CD4-positive, alpha-beta T cell treated with Interleukin-12 subunit alpha and Interleukin-12 subunit beta, for 1 hour (primary cell): ENCODE measurements at places on chromosomes 13 and 19.

- DNase-seq: no peak
These were observed 30.8 kb upstream of the ZNRF4 start for GRCh38 chr19:5424192-5424973.

- DNase-seq: no peak
These were observed 77.7 kb downstream of the LRRC63 start for GRCh38 chr13:46289260-46289955.

DNA sequence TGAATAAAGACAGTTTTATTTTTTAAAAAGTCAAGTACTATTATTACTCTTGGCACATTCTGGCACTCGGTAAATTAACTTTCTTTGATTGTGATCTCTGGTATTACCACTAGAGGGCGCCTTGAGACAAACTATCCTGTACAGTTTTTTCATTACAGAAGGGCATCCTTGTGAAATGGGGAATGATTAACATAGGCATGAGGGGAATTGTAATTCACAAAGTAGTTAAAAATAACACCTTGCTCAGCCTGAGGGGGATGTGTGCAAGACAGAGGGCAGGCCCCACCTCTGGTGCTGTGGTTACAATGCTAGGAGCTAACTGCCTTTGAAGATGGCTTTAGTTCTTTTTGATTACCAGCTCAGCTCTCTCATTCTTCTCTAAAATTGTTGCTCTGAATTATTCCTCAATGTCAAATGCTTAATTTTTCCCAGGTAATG lies 24.2 kb upstream of the C1QTNF9B start:
- peak; percentile 48 for DNase-seq

DNA sequence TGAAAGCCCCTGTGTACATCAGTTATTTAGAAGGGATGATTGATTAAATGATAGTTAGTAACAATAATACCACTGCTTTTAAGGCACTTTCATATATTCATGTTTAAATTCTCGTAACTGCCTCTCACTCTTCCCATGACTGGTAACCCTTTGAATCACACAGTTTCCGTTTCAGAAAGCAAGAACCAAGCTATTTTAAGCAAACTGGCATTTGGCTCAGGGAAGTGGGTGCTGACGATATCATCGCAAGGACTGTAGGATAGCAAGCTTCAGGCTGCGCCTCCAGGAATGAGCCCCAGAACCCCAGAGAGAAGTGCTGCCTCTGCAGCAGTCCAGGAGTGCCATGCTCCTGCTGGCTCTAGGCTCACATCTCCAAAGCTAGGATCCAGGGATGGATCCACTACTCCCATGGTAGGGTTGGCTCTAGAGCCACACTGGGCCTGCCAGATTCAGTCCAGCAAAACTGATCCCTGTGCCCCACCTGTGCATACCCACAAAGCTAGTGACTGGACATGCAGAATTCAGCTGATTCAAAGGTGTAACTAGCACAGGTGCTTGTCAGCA lies 313.5 kb downstream of the SLC7A1 start:
- DNase-seq: no peak

DNA sequence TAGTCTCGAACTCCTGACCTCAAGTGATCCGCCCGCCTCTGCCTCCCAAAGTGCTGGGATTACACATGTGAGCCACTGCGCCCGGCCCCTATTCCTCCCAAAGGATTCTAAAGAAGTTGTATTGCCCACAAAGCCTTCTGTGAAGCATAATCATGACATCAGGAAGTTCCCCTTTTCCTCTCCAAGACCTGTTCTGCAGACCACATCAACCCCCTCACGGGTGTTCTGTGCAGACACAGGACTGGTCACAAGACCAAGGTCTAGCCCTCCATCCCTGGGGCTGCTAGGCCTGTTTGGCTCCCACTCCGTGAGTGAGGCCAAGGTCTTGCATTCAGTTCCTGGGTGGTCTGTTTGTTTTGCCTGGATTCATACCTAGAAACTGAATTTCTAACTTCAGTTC lies 178.1 kb downstream of the FLT1 start:
- no peak for DNase-seq

- DNase-seq: peak; percentile 95
These were observed 11.7 kb upstream of the ADGRE5 start for GRCh38 chr19:14369399-14370168.

- no peak for DNase-seq
These were observed 13.0 kb downstream of the CIC start for GRCh38 chr19:42281827-42282762.

- DNase-seq: no peak
These were observed 4.2 kb downstream of the DMPK start for GRCh38 chr19:45778010-45778661.

GRCh38 chr13:90531744-90532143 lies 815.7 kb upstream of the MIR17HG start:
- DNase-seq: no peak

DNA sequence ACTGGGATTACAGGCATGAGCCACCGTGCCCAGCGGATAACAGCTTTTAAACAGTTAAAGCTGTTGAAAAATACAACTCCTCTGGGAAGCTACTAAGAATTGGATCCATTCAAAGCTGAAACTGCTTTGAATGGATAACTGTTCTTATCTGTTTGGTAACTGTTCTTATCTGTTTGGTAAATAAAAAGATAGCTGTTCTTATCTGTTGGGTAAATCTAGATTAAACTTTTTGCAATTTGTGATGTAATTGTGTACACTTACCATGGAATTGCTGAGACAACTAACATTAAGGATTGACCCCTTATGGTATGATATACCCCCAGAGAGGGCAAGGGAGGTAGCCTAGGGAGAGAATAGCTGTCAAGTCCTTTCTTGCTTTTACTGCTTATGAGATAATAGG lies 27.9 kb upstream of the SPART start:
- no peak for DNase-seq

- no peak for DNase-seq
These were observed 66.9 kb downstream of the TSHZ3 start for GRCh38 chr19:31282346-31282745.

- DNase-seq: peak; percentile 61
These were observed 11.7 kb downstream of the CYTH2 start for GRCh38 chr19:48480558-48481500.

GRCh38 chr19:8306235-8307054 lies 1.7 kb downstream of the CD320 start:
- no peak for DNase-seq

DNA sequence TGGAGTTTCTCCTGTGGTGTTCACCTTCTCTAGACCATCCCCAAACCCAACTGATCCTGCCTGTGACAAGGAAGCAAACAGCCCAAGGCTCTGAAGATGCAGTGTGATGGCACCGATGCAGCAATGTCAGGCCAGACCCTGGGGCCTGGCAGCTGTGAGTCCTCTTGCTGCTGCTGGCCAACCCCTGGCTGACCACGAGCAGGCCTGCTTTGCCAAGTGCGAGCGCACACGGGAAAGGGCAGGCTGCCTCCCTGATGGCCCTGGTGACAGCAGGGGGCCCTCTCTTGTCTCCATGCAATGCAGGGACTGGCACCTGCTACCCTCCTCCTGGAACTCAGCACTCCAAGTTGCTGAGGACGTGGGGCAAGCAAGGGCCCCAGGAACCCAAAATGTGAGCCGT lies 5.4 kb upstream of the VSTM2B start:
- no peak for DNase-seq

DNA sequence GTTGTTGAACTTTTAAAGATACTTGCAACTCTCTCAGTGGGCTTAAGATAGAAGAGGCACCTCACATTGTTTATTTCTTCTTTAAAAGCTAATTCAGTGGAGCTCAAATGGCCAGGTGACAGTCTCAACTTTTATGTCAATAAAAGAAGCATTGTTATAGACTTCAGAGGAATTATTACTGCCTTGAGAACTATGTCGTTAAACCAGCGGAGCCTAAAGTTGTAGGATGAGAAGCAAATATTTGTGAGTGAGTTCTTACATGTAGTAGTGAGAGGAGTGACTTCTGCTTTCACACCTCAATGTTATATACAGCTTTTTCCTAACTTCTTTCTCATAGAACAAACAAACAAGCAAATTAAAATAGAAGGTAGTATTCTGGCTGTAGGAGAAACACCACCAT lies 31.2 kb upstream of the DGKH start:
- no peak for DNase-seq

DNA sequence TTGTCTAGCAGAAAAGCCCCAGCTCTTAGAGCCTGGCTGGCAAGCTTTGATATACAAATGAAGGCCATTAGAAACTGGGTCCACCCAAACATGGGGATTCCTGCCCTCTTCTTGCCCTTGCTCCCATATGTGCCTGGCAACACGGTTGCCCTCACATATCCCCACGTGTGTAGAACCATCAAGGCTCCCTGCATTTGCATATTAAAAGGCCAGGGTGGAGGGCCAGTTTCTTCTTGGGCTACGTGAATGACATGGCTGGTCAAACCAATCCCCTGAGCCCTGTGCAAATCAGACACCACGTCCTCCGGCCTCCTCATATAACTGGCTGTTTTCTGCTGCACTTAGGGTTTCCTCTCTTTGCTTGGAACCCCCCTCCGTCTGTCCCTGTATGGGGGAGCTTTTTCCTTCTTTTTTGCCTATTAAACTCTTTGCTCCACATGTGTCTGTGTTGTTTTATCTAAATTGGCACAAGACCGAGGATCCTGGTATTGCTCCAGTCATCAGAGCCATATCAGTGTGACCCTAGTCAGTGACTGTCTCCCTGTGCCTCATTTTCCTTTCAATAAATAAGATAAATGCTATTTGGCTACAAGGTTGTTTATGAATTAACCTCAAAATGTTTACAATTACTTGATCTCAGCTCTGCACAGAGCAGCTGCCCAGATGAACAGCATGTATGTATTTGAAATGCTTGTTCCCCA lies 30.3 kb upstream of the CEACAM1 start:
- DNase-seq: no peak

DNA sequence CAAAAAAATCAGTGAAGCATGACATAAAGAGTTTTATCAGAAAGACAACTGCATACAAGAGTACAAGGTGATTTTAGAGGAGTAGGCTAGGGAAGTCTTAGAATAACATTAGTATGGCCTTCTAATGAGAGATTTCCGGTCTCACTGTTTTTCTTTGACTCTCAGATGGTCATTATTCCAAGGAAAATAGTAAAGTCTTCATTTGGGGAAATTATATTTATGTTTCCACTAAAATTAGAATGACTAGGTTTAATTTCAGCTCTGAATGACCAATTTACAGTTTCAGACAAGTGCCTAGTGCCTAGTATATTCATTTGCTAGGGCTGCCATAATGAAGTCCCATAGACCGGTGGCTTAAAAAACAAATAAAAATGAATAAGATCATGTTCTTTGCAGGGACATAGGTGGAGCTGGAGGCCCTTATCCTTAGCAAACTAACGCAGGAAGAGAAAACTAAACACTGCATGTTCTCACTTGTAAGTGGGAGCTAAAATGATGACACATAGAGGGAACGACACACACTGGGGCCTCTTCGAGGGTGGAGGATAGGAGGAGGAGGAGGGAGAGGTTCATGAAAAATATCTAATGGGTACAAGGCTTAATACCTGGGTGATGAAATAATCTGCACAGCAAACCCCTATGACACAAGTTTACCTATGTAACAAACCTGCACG lies 303.1 kb downstream of the PCDH9 start:
- DNase-seq: no peak

GRCh38 chr19:35542209-35542608 lies 3.2 kb upstream of the TMEM147 start:
- DNase-seq: no peak

DNA sequence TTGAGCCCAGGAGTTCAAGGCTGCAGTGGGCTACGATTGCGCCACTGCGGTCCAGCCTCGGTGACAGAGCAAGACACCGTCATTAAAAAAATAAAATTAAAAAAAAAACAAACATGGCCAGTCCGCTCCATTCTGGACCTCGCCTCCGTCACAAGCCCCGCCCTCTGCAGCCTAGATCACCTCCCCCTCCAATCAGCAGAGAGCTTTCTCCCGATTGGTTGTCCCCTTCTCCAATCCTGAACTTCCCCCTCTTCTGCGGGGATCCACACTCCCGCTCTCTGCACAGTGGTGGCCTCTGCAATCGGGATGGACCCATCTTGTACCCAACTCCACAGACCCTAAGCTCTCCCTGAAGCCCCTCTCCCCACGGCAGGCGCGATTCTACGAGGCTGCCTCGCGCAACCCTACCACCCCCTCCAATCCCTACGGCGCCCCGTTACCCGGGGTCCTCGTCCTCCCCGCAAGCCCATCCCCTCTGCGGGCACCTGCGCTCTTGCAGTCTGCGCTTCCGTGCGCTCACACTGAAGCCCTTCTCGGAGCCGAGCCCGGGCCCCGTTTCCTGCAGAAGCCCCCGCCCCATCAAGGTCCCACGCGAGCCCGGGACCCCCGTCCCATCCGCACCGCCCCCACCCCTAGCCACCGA lies 540 bp downstream of the TMEM160 start:
- DNase-seq: peak; percentile 80

DNA sequence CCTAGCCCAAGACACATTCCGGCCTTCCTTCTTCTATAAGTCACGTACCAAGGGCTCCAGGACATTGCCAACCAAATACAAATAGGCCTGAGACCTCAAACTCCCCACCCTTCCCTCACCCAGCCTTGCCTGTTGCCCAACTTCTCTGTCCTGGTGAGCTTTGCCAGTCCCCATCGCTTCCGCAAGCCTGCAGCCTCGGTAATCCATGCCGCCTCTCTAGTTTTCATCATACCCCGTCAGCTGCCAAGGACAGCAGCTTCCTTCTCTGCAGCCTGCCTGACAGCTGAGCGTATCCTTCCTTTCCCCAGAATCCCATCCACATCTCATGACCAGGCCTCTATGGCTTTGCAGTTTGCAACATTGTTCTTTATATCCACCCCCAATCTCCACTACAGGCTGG lies 36.6 kb upstream of the POMP start:
- DNase-seq: no peak

DNA sequence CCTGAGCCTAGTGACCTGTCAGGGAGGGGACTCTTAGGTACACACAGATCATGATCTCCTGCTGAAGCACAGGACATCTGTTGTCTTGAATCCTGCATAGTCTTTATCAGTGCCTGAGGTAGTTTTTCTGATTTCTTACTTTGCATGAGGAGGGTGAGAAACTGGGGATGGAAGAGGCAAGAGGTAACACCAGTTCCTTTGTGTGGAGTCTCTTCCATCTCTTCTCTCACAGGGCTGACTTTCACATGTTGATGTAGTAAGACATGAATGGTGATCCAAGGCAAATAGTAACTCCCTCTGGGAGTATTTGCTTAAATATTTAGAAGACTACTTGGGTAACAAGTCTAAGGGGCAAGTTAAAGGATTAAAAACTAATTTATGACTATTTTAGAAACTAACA lies 9.5 kb downstream of the NBEA start:
- DNase-seq: no peak

DNA sequence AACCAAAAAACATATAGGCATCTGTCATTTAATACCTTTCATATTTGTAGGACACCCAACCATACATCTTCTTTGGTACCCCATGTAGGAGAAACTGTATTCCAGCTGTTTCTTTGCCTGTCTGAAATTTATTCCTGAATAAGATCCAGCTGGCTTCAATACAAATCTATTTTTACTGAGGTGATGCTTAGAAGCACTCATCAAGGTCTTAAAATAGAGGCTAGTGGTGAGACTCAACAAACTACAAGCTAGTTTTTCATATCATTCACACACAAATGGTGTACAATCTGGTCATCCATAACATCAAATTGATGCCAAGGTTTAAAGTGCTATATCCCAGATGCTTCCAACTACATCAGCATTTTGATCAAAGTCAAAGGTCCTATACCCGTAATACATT lies 1071.3 kb upstream of the MIR17HG start:
- DNase-seq: no peak
